ENCODE measurements at places on chromosomes 7 and 10.

GRCh38 chr7:55975988-55976633, 11.7 kb downstream of the NIPSNAP2 start:
- no peak for DNase-seq

DNA sequence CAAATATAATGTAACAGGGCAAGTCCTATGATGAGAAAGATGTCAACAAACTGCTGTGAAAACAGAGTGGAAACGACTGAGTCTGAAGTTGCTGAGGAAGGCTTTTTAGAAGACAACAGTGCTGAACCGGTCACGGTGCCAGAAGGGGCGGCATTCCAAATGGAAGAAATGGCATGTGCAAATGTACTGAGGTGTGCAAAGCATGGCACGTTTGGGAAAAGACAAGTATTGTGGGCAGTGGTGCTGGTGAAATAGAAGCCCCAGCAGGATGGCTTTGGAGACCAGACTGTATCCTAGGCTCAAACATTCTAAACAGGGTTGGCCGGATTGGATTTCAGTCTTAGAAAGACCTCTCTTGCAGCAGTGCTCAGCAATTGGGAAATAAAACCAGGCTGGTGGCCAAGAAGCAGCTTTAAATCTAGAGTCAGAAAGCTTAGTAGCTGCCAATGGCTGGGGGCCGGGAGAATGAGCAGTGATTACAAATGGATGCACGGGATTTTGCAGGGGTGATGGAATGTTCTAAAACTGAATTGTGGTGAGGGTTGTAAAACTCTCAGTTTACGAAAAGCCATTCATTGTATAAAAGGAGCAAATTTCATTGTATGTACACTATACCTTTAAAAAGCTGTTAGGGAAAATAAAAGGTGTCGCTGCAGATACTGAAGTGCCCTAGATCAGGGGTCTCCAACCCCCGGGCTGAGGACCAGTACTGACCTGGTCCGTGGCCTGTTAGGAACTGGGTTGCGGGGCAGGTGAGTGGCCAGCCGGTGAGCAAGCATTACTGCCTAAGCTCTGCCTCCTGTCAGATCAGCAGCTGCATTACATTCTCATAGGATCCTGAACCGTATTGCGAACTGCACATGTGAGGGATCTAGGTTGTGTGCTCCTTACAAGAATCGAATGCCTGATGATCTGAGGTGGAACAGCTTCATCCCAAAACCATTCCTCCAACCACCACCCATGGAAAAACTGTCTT, 141.6 kb downstream of the HIBADH start:
- DNase-seq = no peak

DNA sequence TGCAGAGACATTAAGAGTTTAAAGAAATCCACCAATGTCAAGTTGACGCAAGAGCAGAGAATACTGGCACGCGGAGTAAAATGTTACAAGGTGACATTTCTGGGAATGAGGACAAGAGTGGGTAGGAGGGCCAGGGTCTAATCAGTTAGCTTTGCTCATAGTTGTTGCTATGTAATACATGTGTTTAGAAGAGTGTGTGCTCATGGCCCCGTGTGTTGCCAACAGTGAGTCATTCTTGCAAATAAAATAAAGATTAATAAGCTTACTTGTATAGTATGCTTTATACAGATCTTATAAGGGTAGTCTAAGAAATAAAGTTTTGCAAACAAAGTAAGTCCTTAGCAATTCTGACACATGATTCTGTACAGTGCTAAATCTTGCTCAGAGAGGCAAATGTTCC, 64.5 kb downstream of the DNMBP start:
- DNase-seq = no peak

GRCh38 chr7:92297736-92298135, 52.0 kb downstream of the ANKIB1 start:
- DNase-seq = no peak

DNA sequence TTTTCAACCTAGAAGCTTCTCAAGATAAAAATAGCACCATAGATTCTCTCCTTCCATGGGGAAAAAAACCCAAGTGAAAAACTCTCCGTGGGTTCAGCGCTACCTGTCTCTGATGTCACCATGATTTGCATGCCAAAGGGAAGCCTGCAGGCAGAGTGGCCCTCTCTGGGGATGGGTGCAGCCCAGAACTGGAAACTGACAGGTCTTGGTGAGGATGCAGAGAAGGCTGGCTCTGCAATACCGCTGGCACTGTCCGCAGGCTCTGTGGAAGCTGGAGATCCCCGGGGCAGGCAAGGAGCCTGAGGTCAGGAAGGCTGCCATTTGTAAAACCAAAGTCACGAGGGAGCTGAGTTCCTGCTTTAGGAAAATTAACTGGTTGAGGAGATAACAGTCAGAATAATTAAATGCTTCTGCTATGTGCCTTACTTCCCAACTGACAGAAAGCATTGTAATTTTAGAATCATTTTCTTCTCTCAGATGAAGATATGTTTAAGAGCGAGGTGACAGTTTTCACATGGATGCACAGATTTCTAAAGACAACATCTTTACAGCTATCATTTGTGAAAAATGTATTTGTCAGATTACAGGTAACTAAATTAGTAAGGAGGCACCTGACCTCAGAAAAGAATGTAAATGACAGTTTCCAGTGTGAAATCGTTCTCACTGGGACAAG, 731.5 kb upstream of the FZD8 start:
- no peak for DNase-seq

DNA sequence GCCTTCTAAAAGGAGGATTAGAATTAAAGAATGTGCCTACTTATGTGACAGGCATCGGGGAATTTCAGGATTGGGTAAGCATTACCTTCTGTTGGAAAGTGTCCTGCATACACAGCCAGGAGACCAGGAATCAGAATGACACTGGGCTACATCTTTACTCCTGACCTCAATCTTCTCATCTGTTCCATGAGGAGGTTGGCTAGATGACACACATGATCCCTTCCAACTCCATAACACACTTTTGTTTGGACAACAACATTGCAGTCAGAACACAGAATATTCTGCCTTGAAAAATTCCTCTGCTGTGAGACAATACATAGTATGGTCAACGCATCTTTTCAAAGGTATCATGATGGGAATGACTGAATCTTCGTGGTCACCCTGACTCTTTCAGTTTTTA, 1281.2 kb upstream of the SORCS1 start:
- no peak for DNase-seq

DNA sequence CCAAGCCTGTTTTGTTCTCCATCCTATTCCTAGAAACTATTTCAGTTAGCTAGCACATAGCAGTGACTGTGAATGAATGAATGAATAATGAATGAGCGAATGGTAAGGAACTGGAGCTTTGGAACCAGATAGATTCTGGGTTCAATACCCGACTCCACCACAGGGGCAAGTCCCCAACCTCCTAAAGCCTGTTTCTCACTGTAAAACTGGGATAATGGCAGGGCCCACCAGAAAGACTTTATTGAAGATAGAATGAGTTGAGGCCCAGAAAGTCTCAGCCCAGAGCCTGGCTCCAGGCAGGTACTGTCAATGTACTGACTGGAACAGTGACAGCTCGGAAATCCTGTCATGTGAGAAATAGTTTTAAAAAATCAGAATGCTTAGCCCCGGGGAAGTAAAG, 1.1 kb upstream of the CDH23 start:
- DNase-seq = no peak

DNA sequence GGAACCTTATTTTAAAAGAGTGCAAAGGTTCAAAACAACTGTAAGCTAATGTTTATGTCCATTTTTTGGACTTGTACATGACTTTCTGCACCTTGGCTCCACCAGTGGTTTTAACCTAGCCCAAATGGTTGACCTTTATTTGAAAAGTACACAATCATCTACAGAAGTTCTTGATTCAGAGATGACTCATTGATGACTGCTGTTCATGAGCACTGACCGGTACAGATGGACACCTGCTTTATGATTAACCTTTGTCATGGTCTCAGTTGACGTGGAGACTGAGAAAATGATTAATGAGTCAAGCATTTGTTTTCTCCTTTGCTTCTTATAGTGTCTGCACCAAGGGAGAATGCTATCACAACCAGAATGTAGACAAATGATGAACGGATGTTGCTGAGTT, 55.7 kb upstream of the PTER start:
- no peak for DNase-seq

- DNase-seq = no peak
Observed at GRCh38 chr7:18370633-18371032, 124.9 kb upstream of the HDAC9 start.
